ENCODE measurements at places on chromosomes 6 and 20.

DNA sequence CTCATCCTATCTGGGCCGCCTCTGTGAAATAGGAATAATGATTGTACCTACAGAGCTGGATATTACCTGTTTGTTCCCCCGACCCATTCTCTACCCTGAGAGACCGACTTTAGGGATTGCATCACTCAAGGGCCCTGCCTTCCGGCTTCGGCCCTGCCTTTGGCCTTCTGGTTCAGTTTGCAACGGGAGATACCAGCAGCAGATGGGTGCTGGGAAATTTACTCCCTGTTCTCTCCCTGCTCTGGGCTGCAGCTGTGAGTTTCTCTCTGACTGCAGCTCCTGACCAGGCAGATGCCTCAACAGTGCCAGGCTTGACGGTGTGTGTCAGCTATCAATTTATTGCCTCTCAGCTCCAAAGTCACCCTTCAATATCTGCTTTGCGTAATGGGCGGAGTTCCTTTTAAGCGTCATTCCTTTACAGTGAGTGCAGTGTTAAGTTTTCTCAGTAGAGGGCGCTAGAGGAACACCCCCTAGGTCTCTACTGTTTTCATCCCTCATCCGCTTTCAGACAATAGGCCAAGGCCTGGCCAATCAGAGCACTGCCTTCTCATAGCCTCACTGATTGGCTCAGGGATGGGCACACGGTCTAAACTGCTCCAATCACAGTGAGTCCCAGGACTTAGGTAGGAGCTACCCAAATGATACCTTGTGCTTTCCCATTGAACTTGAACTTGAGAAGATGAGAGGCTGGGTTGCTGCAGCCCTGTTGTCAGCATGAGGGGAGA, 30.0 kb downstream of the KCNG1 start:
- no peak for DNase-seq

- no peak for DNase-seq
Observed at GRCh38 chr20:32063695-32064094, 11.7 kb downstream of the HCK start.

GRCh38 chr6:6635291-6635690, 46.8 kb downstream of the LY86 start:
- no peak for DNase-seq

- no peak for DNase-seq
Observed at GRCh38 chr20:24777746-24778145, 171.3 kb upstream of the CST7 start.

DNA sequence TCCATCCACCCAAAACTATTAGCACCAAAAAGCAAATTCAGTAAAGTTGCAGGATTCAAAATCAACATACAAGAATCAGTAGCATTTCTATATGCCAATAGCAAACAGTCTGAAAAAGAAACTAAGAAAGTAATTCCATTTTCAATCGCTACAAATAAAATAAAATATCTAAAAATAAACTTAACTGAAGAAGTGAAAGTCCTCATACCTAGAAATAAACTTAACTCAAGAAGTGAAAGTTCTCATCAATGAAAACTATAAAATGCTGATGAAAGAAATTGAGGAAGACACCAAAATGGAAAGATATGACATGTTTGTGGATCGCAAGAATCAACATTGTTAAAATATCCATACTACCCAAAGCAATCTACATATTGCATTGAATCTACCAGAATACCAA, 103.0 kb upstream of the ARID1B start:
- no peak for DNase-seq

DNA sequence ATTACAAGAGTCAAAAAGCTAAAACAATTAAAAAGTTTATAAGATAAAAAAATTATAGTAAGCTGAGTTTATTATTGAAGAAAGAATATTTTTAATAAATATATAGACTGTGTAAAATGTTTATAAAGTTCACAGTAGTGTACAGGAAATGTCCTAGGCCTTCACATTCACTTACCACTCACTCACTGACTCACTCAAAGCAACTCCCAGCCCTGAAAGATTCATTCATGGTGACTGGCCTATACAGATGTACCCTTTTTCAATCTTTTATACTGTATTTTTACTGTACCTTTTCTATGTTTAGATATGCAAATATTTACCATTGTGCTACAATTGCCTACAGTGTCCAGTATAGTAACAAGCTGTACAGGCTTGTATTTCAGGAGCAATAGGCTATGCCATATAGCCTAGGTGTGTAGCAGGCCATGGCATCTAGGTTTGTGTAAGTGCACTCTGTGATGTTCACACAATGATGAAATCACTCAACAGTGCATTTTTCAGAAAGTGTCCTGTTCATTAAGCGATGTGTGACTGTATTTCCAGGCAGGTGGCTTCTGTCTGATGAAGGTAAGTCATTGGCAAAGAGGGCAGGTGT, 130.2 kb downstream of the BTBD3 start:
- no peak for DNase-seq

- DNase-seq, result no peak
Observed at GRCh38 chr6:167090171-167090570, 32.7 kb upstream of the CCR6 start.

DNA sequence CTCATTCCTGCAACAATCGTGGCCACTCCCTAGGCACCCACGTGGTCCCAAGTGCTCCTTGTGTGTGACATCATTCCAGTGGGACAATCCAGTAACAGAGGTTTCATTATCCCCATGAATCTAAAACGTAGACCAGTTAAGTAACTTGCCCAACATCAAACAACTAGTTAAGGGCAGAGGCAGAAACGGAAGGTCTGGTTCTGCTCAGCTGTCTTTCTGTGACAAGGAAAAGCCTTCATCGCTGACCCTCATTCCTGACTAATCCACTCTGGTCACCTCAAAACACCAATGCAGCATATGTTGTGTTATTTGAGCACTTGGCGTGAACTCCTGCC, 261.4 kb upstream of the JARID2 start:
- DNase-seq, result no peak

Data from progenitor cell of endocrine pancreas (in vitro differentiated cells).